GM23338 (cell line): ENCODE measurements at places on chromosomes 1 and 21. TPM values are rescaled to one million over a fixed set of nuclear protein-coding genes. Genes with fewer than 3 reads are reported as not detected.

GRCh38 chr1:244860914-244861610 is 3.3 kb downstream of the HNRNPU start:
- H3K4me3 ChIP-seq: peak overlapping the region; percentile 92
- H3K27ac ChIP-seq: peak overlapping the region; percentile 13; the same call in 1 of the 2 replicates
- H3K27me3 ChIP-seq: no peaks in the 10 kb centered on the region
- peaks cover 22% of the 10 kb centered on the region for H3K4me1 ChIP-seq

GRCh38 chr1:148357037-148357436 is 126.1 kb downstream of the PPIAL4G start:
- H3K4me3 ChIP-seq: no peak overlapping the region
- H3K4me1 ChIP-seq: peaks cover 13% of the 10 kb centered on the region
- H3K27ac ChIP-seq: no peak overlapping the region
- H3K27me3 ChIP-seq: peaks cover 89% of the 10 kb centered on the region
- no peak for DNase-seq
- H3K36me3 ChIP-seq: no peaks in the 10 kb centered on the region

- peak; percentile 81 for DNase-seq
- H3K4me3 ChIP-seq: no peak overlapping the region
- no peak overlapping the region for H3K27ac ChIP-seq
- no peaks in the 10 kb centered on the region for H3K27me3 ChIP-seq
Measured at GRCh38 chr21:16330082-16330907, 600.5 kb downstream of the USP25 start.

GRCh38 chr1:71101839-71102376 is 21.1 kb upstream of the ZRANB2 start:
- H3K4me3 ChIP-seq: no peak overlapping the region
- peak; percentile 24 for DNase-seq
- H3K4me1 ChIP-seq: peaks cover 6% of the 10 kb centered on the region; the same call in 1 of the 2 replicates
- no peaks in the 10 kb centered on the region for H3K27me3 ChIP-seq

DNA sequence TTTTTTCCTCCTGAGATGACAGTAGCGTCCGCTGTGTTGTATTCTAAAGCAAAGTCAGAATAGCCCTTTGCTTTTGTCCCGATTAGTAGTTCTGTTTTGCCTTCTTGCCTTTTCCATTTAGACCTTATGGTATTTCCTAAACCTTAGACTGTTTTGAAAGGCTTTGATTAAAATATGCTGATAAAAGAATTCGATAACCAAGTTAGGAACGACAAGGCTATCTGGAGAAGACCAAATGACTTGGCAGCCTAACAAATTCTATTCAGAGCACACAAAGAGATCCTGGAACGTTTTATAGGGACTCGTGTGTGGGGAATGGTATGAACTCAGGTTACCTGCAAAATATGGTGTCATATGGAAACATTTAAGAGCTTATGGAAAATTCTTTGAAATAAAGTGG is 42.9 kb downstream of the NFIA start:
- H3K4me3 ChIP-seq: no peak overlapping the region
- peaks cover 4% of the 10 kb centered on the region; the same call in 1 of the 2 replicates for H3K4me1 ChIP-seq
- no peaks in the 10 kb centered on the region for H3K27me3 ChIP-seq
- no peak for DNase-seq
- no peak overlapping the region for H3K27ac ChIP-seq

DNA sequence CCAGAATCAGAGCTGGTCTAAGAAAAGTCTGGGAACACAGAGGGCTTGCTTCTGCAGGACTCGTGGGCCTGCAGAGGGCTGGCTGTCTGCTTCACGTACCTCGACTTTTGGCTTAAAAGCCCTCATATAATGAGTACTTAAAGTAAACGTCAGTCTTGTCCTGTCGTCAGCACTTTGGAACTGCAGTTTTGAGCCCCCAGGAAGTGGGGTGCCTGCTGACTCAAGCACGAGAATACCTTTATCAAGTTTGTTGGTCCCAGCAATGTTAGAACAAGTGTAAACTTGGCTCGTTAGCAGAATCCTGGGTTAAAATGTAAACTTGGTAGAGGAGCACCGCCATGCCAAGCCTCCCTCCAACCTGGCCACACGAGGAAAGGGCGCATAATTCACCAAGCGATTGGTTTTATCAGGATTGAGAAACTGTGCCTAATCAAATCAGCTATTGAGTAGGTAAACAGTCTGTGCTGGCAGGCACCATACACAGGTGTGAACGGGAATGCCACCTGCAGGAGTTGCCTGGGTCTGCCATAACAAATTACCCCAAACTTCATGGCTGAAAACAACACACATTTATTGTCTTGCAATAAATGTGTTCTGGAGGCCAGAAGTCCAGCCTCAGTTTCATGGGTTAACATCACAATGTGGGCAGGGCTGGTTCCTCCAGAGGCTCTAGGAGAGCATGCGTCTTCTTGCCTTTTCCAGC is 45.0 kb upstream of the FHAD1 start:
- no peaks in the 10 kb centered on the region for H3K27me3 ChIP-seq
- no peak overlapping the region for H3K27ac ChIP-seq
- peaks cover 22% of the 10 kb centered on the region for H3K4me1 ChIP-seq
- no peaks in the 10 kb centered on the region for H3K36me3 ChIP-seq
- H3K4me3 ChIP-seq: no peak overlapping the region

DNA sequence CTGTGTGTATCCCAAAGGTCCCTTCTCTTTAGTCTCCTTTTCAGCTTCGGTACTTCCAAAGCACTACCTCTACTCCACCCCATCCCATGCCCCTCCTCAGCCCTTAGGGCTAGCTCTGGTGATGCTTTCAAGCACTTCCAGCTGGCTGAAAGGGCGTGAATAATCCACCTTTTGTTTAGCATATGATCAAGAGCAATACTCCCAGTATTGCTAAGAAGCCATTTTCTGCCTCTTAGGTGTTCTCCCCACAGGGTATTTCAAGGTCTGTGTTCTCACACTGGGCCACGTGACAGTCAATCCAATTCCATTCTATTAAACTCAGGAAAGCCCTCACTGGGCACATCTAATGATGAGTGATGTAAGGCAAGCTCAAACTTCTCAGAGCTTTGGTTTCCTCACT is 298.5 kb upstream of the PROX1 start:
- H3K27ac ChIP-seq: no peak overlapping the region
- no peak for DNase-seq
- no peaks in the 10 kb centered on the region for H3K36me3 ChIP-seq
- H3K4me1 ChIP-seq: no peaks in the 10 kb centered on the region
- H3K4me3 ChIP-seq: no peak overlapping the region
- no peaks in the 10 kb centered on the region for H3K27me3 ChIP-seq

DNA sequence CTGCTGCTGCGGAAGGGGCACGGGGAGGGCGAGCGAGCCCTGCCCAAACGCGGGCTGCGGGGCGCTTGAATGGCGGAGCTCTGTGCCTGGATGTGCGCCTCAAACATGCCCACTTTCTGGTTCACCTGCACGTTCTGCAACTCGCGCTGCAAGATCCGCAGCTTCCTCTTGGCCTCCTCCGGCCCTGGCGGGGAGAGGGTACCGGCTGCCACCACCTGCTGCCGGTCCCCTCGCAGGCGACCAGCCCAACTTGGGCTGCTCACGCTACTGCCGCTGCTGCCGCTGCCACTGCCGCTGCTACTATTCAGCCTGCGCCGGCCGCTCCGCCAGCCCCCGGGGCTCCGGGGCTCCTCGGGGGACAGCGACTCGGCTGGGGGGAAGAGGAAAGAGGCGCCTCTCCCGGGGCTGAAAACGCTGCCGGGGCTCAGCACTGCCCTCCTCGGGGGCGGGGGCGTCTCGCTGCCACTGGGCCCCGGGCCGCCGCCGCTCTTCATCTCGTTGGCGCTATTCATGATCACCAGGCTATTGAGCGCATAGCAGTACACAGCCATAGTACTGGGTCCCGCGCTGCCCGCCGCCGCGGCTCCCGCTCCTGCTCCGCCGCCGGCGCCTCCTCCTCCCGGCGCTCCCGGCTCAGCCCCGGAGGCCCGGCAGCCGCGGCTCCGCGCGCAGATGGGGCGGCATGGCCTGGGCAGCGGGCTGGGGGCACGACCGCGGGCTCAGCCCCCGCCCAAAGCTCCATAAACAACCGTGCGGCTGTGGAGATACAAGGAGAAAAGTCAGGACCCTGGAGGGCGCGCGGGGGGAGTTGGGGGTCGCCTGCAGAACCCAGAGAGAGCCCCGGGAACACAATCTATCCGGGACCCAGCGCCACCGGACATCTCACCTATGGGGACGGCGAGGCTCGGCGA is 1.9 kb downstream of the ITPKB start:
- H3K36me3 ChIP-seq: no peaks in the 10 kb centered on the region
- no peak overlapping the region for H3K27ac ChIP-seq
- peaks cover 21% of the 10 kb centered on the region for H3K4me1 ChIP-seq
- H3K27me3 ChIP-seq: peaks cover 89% of the 10 kb centered on the region
- DNase-seq: peak; percentile 75
- H3K4me3 ChIP-seq: peak overlapping the region; percentile 90

GRCh38 chr1:184418652-184419349 is 32.0 kb downstream of the C1orf21 start:
- peaks cover 58% of the 10 kb centered on the region for H3K4me1 ChIP-seq
- DNase-seq: no peak
- H3K27me3 ChIP-seq: no peaks in the 10 kb centered on the region
- no peak overlapping the region for H3K4me3 ChIP-seq

GRCh38 chr1:53249706-53250105 is 11.4 kb upstream of the MAGOH start:
- H3K36me3 ChIP-seq: peaks cover 79% of the 10 kb centered on the region
- H3K4me3 ChIP-seq: no peak overlapping the region
- no peaks in the 10 kb centered on the region for H3K27me3 ChIP-seq
- DNase-seq: no peak

- no peak for DNase-seq
- H3K27me3 ChIP-seq: no peaks in the 10 kb centered on the region
- no peaks in the 10 kb centered on the region for H3K36me3 ChIP-seq
- H3K27ac ChIP-seq: no peak overlapping the region
- H3K4me1 ChIP-seq: no peaks in the 10 kb centered on the region
Measured at GRCh38 chr1:98914547-98914946, 90.1 kb downstream of the PLPPR5 start.

DNA sequence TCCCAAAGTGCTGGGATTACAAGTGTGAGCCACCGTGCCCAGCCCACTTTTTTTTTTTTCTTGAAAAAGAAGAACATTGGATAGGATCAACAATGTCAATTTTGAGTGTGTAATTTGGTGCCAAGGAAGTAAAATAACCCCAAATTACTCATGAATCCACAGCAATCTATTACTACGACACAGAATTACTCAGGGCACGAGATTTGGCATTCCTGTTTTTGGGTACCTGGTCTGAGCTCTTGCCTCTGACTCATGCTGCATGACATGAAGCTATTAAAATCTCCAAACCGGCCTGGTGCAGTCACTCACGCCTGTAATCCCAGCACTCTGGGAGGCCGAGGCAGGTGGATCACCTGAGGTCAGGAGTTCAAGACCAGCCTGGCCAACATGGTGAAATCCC is 10.4 kb downstream of the RNF19B start:
- H3K27ac ChIP-seq: no peak overlapping the region
- H3K36me3 ChIP-seq: no peaks in the 10 kb centered on the region
- H3K4me1 ChIP-seq: no peaks in the 10 kb centered on the region
- H3K27me3 ChIP-seq: no peaks in the 10 kb centered on the region
- no peak overlapping the region for H3K4me3 ChIP-seq

- DNase-seq: no peak
- H3K4me1 ChIP-seq: peaks cover 26% of the 10 kb centered on the region
Measured at GRCh38 chr1:226209307-226210059, 14.0 kb upstream of the MIXL1 start.

DNA sequence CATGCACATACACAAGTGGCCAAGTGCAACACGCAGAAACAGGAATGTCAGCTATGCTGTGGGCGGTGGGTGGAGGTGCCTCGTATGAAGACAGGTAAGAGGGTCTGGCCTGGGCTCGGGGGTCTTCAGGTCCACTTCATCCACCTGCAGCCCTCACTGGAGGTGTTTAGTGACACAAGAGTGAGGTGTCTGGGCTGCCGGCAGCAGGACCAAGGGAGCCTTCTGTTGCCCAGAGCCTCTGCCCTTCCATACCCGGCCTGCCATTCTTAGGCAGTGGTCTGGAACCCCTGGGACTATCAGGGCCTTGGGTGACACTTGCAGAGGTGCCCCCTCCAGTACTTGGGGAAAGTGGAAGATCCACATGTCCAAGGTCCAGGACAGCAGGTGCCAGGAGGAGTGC is 21.7 kb upstream of the ACTRT2 start:
- H3K27me3 ChIP-seq: no peaks in the 10 kb centered on the region
- H3K36me3 ChIP-seq: no peaks in the 10 kb centered on the region
- no peaks in the 10 kb centered on the region for H3K4me1 ChIP-seq

The ZBED6 gene
- 4.8 and 9.0 TPM in 2 replicates for total RNA-seq

The LCE1E gene
- total RNA-seq: not detected in 2 replicates

The NES gene
- total RNA-seq: 85.3 and 95.9 TPM in 2 replicates
